HT-29 (cell line): ENCODE measurements at places on chromosomes 7 and 10. TPM values are rescaled to one million over a fixed set of nuclear protein-coding genes. Genes with fewer than 3 reads are reported as not detected.

DNA sequence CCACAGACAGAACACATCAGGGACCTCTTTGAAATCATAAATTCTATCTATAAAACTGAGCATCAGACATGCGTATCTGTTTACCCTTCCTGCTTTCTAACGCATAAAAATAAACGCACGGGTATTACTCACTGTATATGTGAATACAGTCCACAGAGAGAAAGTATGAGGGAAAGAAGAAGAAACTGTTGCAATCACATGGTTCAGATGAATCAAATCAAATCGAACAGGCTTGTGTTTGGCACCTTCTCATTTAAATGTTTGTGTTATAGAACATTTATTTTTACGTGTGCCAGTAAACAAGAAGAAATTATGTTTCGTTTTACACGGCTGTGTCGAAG, 322.0 kb downstream of the FRMD4A start:
- no peak for DNase-seq

GRCh38 chr10:44818701-44819127, 92.4 kb upstream of the TMEM72 start:
- no peak for DNase-seq

GRCh38 chr10:24618401-24618800, 105.3 kb downstream of the ARHGAP21 start:
- DNase-seq, result peak; percentile 25

DNA sequence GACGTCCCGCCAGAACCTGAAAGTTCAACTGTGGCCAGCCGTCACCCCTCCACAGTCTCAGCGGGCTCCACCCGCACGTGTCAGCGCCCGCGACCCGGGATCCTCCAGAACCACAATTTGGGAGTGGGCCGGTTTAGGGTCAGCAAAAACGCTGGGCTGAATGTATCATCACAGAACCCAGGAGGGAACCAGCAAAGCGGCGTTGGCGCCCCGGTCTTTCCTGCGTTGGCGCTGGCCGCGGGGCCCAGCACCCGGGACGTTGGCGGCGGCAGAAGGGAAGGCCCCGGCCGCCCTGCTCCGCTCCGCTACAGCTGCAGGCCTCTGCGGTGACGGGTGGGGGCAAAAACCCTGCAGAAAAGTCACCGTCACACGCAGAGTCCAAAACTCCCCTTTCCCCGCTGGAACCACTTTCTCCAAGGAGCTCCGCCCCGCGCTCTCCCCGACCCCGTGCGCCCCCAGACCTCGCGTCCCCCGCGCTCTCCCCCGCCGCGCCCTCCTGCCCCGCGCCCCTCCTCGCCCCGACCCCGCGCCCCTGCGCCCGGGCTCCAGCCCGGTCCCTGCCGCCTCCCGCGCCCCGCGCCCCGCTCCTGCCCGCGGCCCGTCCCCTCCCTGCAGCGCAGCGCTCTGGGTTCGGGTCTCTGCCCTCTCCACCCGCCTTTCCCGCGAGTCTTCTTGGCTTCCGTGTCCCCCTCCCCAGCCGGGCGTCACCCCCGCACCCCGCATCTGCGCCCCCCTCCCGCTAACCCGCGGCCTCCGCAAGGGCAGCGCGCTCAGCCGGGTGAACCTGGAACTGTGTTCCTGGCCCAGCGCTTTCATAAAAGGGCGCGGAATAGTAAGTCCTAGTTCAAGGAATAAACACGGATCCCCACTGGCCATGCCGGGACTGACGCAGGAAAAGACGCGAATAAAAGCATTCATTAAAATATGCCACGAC, 24.0 kb upstream of the RNF32 start:
- DNase-seq, result no peak

GRCh38 chr10:2118201-2118600, 380.9 kb upstream of the ADARB2 start:
- DNase-seq, result no peak

GRCh38 chr7:37390114-37390513, 58.5 kb downstream of the ELMO1 start:
- DNase-seq, result no peak

- DNase-seq, result peak; percentile 33
Observed at GRCh38 chr10:68327889-68328786, 3.7 kb upstream of the HNRNPH3 start.

UTF1 gene
- not detected in 2 replicates for total RNA-seq

OR2F2 gene
- not detected in 2 replicates for total RNA-seq

DNA sequence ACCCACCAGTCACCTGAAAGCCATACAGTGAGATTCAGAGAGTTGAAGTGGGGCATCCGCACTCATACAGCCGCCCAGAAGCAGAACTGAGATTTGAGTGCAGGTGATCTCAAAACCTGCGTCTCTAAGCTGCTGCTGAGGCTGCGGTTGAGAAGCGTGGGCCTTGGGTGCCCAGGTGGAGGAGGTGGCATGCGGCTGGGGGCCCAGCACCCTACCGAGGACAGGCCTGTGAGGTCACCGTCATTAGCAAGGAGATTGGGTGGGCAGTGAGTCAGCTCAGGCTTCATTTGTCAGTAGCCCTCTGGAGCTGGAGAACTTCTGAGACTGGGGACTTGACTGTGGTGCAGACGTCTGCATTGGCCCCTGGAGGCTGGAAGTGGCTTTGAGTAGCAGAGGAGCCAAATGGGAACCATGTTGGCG, 29.8 kb downstream of the ZMIZ1 start:
- no peak for DNase-seq

- no peak for DNase-seq
Observed at GRCh38 chr7:152086513-152086912, 61.0 kb downstream of the GALNT11 start.

GRCh38 chr7:1220977-1221745, 11.5 kb upstream of the UNCX start:
- no peak for DNase-seq

DNA sequence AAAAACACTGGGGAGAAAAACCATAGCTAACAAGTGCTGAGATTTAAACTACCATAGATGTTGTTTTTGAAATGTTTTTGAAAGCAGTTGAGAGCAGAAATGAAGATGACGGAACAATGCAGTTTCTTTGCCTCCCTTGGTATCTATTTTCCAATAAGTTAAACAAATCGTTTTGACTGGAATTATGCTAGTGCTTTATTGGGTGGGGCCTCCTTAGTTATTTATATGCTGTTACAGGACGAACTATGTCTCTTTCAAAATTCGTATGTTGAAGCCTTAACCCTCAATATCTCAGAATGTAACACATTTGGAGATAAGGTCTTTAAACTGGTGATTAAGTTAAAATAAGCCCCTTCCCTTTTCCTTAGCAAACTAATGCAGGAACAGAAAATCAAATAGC, 45.5 kb upstream of the SEPHS1 start:
- no peak for DNase-seq

DNA sequence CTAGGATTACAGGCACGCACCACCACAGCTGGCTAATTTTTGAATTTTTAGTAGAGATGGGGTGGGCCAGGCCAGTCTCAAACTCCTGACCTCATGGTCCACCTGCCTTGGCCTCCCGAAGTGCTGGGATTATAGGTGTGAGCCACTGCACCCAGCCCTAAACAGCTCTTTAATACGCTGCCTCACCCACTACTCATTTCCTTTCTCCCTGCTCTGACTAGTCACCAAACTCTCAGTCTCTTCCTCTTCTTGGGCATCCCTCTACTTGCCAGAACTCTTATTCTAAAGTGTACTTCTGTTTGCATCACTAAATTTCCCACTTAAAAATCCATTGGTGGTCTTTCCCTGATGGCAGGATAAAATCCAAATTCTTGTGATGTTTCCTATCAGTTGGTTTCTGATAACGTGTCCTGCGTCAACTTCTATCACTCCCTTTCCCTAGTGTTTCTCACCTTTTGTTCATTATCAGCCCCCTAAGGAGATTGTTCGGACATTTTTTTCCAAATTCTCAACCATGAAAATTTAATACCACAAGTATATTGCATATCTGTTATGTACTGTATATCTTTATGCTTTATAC, 124.7 kb downstream of the CUBN start:
- no peak for DNase-seq
